ENCODE measurements at places on chromosomes 2 and 18. TPM values are rescaled to one million over a fixed set of nuclear protein-coding genes. Genes with fewer than 3 reads are reported as not detected.

GRCh38 chr18:22564036-22564435 lies 146.3 kb upstream of the CTAGE1 start:
- H3K4me3 ChIP-seq = no peak overlapping the region
- no peak for DNase-seq
- H3K36me3 ChIP-seq = no peaks in the 10 kb centered on the region

- no peak overlapping the region for H3K27ac ChIP-seq
- DNase-seq = peak; percentile 30
- no peaks in the 10 kb centered on the region for H3K27me3 ChIP-seq
- H3K4me3 ChIP-seq = no peak overlapping the region
- H3K4me1 ChIP-seq = no peaks in the 10 kb centered on the region
- no peaks in the 10 kb centered on the region for H3K36me3 ChIP-seq
Measured at GRCh38 chr18:44895176-44895798, 214.6 kb downstream of the SETBP1 start.

DNA sequence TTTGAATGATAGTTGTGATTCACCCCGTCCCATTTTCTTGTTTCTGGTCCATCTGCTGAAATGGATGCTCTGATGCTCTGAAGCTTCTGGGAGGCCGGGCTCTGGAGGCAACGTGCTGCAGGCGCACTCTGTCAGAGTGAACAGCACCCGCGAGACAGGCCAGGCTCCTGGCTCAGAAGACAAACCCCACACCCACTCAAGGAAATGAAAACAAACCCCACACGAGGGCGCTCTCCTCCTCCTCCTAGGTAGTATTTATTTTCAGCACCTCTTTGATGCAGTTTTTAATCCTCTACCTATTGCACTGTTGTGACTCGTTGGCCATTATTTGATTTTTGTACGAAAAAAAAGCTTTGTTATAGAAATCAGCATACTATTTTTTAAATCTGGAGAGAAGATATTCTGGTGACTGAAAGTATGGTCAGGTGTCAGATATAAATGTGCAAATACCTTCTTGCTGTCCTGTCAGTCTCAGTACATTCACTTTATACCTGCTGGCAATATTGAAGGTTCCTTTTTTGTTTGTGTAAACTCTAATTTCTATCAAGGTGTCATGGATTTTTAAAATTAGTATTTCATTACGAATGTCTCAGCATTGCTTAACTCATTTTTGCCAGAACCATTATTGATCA lies 10.3 kb upstream of the CHST10 start:
- DNase-seq = peak; percentile 49
- H3K27ac ChIP-seq = no peak overlapping the region
- no peaks in the 10 kb centered on the region for H3K27me3 ChIP-seq
- H3K4me3 ChIP-seq = no peak overlapping the region
- H3K36me3 ChIP-seq = no peaks in the 10 kb centered on the region

Gene MARCHF4
- not detected for total RNA-seq

Gene VPS54
- total RNA-seq = 38.9 TPM

Gene NT5C1B
- total RNA-seq = not detected
